ENCODE measurements at places on chromosomes 6 and 20. TPM values are rescaled to one million over a fixed set of nuclear protein-coding genes. Genes with fewer than 3 reads are reported as not detected.

The TBXT gene
- not detected for total RNA-seq

The CST2 gene
- total RNA-seq, result not detected

The GPR63 gene
- total RNA-seq, result 13.9 TPM

The LST1 gene
- 1.2 TPM for total RNA-seq

The PTK6 gene
- not detected for total RNA-seq

The NRN1 gene
- total RNA-seq, result 9.8 TPM

The RBBP8NL gene
- not detected for total RNA-seq

The DNAH8 gene
- under 0.01 TPM for total RNA-seq

The TOX2 gene
- total RNA-seq, result 0.41 TPM

The PDCD2 gene
- 37.1 TPM for total RNA-seq

Measured in frontal cortex (tissue), 4 donors.